ENCODE measurements at places on chromosomes 6 and 20. TPM values are rescaled to one million over a fixed set of nuclear protein-coding genes. Genes with fewer than 3 reads are reported as not detected.

GRCh38 chr6:138330763-138331162, 46.9 kb upstream of the SMIM28 start:
- no peak for DNase-seq

The CUL9 gene
- 110 TPM for total RNA-seq

GRCh38 chr6:90199900-90200299, 96.7 kb downstream of the BACH2 start:
- DNase-seq = no peak

- DNase-seq = no peak
These were observed 227.0 kb upstream of the MARCKS start for GRCh38 chr6:113629975-113630737.

- DNase-seq = no peak
These were observed 1.2 kb downstream of the MAS1L start for GRCh38 chr6:29486577-29486976.

GRCh38 chr6:148971031-148971927, 224.4 kb downstream of the UST start:
- DNase-seq = no peak

The CTCFL gene
- 24.8 TPM for total RNA-seq

DNA sequence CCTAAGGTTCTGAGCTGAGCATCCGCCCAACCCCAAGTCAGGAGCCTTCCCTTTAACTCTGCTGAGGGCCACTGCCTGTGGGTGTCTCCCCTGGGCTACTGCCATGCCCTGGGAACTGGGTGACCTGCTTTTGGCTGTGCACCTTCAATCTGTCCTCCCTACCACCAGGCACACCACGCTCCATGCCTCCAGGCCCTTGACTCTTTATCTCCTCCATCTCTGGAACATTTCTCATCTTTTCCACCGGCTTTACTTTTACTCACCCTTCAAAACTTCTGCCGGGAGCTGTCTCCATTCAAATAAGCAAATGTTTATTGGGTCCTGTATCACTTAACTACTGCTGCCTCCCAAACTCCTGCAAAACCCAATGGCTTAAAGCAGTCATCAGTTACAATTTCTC, 83.3 kb upstream of the NHSL1 start:
- DNase-seq = no peak

The KHDC1 gene
- total RNA-seq = 6.6 TPM

GRCh38 chr6:143734641-143735063, 56.9 kb downstream of the PHACTR2 start:
- DNase-seq = no peak

DNA sequence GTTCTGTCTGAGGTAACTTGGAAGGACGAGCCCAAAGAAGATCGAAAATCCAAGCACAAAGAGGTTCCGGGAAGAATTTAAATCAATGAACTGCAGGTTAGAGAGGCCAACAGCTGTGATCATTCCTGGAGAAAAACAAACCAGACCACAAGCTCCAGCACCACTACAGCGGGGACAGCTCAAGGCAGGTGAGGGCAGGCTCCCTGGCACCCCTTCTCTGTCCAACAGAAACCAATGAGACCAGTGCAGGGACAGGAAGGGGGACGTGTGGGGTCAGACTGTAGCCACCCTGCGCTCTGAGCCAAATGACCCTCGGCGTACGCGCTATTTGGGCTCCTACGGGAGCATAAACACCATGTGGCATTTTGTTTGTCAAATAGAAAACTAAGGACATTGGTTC, 139.3 kb downstream of the SLC23A2 start:
- no peak for DNase-seq

DNA sequence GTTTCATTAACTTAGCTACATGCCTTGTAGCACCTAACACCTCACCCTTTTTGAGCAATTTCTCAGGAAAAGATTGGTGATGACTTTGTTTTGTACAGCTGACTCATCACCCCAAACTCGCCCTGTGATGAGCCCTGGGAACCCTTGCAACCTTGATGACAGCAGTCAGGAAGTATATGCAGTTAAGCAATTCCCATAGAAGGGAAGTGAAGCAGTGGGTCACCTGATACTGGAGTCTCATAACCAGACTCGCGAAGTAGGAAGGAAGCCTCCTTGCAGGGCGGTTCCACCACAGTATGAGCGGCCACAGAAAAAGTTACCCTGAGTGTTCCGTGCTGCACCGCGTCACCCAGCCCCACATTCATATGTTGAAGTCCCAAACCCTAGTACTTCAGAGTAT, 82.0 kb upstream of the EDN1 start:
- peak; percentile 19 for DNase-seq

The ULBP1 gene
- 4.7 TPM for total RNA-seq

DNA sequence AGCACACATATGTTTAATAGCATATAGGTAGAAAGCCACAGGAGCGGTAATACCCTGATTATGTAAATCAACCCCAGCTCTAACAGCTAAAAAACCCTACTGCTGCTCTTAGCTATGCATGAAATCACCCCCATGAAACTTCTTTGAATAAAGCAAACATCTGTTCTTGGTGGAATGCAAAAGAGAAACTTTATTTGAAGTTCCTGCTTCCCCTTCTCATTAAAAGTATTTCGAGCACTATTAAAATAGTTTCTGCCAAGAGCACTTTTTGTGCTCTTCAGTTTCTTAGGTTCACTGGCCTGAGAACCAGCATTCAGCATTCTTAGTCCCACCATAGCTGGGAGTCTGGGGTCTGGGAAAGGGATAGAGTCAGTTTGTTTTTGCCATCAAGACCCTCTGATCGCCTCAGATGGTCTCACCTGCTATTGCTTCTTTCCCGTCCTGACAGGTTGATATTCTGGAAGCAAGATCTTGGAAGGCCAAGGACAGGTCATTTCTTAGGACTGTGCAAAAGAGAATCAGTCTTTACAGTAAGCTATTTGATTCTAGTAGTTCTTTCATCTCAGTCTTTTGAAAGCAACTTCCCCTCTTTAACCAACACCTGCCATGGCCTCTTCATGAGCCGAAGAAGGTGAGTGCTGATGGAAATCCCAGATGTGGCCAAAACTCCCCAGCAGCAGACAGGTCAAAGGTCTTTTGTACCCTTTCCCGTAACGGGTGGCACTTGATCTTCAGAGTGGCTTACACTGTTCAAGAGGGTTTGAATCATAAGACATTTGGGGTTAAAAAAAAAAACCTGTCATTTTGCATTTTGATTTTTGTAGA, 76.5 kb upstream of the TMEM170B start:
- DNase-seq = no peak

- DNase-seq = no peak
These were observed 58.0 kb upstream of the CCN2 start for GRCh38 chr6:132009175-132009574.

DNA sequence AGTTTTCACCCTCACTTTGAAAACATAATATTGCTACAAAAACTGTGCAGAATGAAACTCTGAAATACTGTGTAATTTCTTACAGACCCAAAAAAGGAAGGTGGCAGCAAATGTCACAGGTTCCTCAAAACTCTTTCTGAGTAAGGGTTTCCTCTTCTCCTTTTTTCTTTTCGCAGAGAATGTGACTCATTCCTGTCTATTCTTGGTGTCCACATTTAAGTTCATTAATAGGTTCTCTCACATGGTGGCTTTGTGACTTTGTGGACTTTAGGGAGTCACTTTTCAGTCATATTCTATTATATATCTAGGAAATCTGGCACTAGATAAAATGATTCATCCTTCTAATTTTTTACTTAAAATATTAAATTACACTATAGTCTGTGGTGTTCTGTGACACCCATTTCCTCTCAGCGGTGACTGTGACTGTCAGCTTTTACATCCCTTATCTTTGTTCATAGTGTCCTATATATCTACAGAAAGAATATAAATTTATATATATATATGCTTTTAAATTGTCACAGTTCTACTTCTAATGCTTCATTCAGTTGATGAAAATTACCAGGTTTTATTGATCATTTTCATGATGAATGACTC, 126.8 kb upstream of the HCRTR2 start:
- DNase-seq = no peak

GRCh38 chr6:33577718-33578117, 2.4 kb downstream of the BAK1 start:
- no peak for DNase-seq

DNA sequence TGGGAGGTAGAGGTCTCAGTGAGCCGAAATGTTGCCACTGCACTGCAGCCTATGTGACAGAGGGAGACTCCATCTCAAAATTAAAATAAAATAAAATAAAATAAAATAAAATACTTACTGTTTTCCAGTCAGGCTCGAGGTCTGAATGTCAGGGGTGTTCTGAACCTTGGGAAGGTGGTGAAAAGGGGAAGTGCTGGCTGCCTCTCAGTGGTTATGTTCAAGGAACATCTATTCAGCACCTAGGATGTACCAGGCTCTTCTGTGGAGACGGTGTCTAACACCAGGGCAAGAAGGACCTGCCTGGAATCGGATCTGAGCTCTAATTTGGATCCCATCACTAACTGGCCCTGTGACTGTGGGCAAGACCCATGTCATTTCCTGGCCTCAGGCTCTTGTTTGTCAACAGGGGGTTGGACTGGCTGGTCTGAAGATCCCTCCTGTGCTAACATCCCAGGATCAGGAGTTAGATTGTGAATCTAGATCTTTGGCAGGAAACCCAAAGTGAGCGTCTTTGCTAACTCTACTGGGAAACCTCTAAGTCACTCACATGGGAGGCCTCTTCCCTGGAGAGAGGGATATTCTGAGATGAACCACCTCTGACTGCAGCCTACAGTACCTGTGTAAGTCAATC, 63.4 kb upstream of the SIRPG start:
- DNase-seq = no peak

The PTCHD4 gene
- 0.68 TPM for total RNA-seq

The HIVEP2 gene
- total RNA-seq = 10.8 TPM

- DNase-seq = no peak
These were observed 5.7 kb downstream of the EBF4 start for GRCh38 chr20:2698186-2698817.

GRCh38 chr6:158850807-158851115, 31.6 kb upstream of the EZR start:
- DNase-seq = no peak

GRCh38 chr6:111411978-111412566, 70.9 kb downstream of the REV3L start:
- no peak for DNase-seq

GRCh38 chr20:41344938-41345728, 4.5 kb downstream of the LPIN3 start:
- no peak for DNase-seq

DNA sequence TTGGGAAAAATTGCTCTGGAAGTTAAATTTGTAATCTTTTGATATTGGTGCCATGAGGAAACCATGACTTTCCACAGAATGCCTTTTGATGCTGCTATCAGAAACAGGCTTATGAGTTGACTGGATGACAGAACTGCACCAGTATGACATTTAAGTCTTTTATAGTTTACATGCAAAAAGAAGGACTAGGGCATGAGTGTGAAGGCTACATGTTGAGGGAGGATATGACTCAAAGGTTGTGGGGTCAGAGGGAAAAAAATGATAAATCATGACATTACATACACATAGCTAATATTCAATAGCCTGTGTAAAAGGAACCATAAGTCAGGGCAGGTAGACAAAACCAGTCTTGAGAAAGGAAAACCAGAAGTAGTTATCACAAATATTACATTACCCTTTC, 182.2 kb downstream of the COL12A1 start:
- DNase-seq = no peak

DNA sequence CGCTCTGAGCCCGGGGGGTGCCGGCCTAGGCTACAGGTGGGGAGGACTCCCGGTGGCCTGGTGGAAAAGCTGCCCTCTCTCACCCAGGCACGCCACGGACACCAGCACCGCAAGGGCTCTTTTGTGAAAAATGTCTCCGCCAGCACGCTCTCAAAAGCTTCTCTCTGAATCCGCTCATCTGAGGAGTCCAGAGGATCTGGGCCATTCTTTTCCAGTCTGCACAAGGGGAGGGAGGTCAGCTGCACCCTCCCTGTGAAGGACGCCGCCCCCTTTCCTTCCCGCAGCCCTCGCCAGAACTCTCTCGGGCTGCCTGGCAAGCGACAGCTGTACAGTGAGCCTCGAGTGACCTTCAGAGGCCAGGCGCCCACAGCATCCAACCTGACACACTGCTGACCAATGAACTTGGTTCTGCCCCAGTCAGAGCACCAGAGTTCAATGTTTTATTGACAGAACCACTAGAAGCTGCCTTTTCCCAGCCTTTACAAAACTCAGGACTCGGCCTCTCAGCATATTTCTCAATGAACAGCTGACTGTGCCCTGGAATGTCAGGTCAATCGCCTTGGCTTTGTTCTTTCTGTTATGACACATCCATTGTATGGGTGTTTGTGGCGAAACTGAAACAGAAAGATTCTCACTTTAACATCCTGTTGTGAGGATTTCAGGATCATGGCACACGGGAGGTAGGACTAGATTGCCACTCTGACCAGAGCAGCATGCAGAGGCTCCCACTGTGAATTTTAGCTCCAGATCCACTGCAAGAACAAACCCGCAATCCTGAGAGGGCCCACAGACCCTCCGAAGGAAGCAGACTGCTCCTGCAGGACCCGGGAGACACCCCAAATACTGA, 26.7 kb downstream of the SERPINB9 start:
- peak; percentile 93 for DNase-seq

Data from testis (tissue), 5 donors.